Left lobe of liver (tissue), 2 donors: ENCODE measurements at places on chromosomes 2 and 18. TPM values are rescaled to one million over a fixed set of nuclear protein-coding genes. Genes with fewer than 3 reads are reported as not detected.

The PDE11A gene
- total RNA-seq = 3.9 TPM

The STPG4 gene
- total RNA-seq = not detected

The CXCR1 gene
- total RNA-seq = 0.30 TPM

The ACAA2 gene
- total RNA-seq = 572 TPM

The DAW1 gene
- total RNA-seq = not detected

The PDCD1 gene
- total RNA-seq = 0.18 TPM

The TACR1 gene
- total RNA-seq = 0.03 TPM

The CRYBA2 gene
- total RNA-seq = not detected

The NAB1 gene
- 27.0 TPM for total RNA-seq

The KLHL30 gene
- total RNA-seq = 0.10 TPM

The TMEM247 gene
- total RNA-seq = not detected

The ZDBF2 gene
- total RNA-seq = 4.5 TPM

The NEU2 gene
- not detected for total RNA-seq

The GPD2 gene
- total RNA-seq = 3.2 TPM

The KCNG2 gene
- total RNA-seq = not detected

The HOXD9 gene
- not detected for total RNA-seq

The SFTPB gene
- total RNA-seq = 9.8 TPM

The FRZB gene
- 0.28 TPM for total RNA-seq

The BMP10 gene
- total RNA-seq = 6.1 TPM
